ENCODE measurements at places on chromosomes 1 and 21. TPM values are rescaled to one million over a fixed set of nuclear protein-coding genes. Genes with fewer than 3 reads are reported as not detected.

The CHRM3 gene
- 0.56 TPM for total RNA-seq

The C1orf226 gene
- total RNA-seq = 0.14 TPM

GRCh38 chr1:44293761-44294315 lies 61.2 kb downstream of the ERI3 start:
- no peak for DNase-seq

The KRTAP12-2 gene
- not detected for total RNA-seq

DNA sequence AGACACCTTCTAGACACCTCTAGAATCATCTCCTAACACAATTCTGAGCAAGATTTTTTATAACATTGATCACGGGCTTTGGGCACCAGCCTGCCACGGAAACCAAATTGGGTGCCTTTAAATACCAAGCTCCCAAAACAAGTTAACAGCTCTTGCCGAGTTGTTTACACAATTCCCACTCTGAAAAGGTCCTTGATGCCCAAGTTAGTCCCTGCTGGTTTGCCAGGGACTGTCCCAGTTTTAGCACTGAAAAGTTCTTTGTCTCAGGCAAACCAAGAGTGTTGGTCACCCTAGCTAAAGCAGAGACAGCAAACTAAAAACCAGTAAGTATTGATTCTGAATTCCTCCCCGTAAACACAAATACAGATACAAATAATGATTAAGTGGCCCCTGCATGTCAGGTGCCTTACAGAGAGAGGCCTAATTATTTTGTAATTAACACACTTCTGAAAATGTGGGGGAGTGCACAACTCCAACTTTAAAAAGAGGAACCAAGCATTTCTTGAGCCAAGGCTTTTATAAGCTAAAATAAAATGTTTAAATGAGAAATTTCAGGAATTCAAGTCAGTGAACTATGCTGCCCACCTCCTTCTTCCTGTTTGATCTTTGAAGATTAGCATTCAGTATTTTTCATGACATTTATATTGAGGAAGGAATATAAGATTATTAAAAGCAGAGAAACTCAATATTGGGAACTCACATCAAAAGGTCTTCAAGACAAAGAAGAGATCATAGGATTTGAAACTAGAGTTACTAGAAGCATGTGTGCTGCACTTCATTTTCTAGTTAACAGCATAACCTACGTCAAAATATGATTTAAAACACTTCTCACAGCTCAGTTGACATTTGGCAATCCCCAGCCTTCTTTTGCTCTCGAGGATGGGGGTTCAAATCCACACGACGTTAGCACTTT lies 9.0 kb upstream of the UBE2U start:
- no peak for DNase-seq

The OR2M3 gene
- total RNA-seq = not detected

The GREM2 gene
- total RNA-seq = 0.16 TPM

- DNase-seq = no peak
These were observed 15.4 kb downstream of the SLC2A7 start for GRCh38 chr1:9010781-9011323.

DNA sequence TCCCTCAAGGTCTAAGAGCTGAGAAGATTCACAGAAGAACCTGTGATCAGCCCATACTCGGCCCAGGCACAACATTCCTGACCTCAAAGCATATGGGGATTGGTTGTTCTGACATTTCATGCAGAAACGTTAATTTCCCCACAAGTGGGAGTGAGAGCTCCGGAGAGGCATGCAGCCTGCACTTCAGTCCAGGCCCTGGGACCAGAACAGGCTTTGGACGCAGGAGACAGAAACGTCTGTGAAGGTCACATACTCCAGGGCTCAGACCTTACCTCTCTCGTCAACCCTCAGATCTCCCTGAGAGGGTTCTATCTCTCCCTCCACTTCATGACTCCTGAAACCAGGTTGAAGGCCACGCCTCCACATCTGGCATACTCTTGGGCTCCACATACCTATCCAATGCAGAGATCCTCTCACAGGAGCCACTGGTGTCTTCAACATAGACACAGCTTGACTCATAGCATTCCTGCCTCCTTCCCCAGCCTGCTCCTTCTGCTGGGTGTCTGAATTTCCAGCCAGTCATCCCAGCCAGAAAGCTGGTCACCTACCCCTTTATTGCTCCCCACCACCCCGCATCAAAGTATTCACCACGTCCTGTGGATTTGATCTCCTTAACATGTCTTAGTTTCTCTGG lies 149.2 kb downstream of the OMA1 start:
- DNase-seq = no peak

The LCE1B gene
- total RNA-seq = not detected

- DNase-seq = peak; percentile 80
These were observed 8.6 kb upstream of the PLA2G2C start for GRCh38 chr1:20194757-20195461.

DNA sequence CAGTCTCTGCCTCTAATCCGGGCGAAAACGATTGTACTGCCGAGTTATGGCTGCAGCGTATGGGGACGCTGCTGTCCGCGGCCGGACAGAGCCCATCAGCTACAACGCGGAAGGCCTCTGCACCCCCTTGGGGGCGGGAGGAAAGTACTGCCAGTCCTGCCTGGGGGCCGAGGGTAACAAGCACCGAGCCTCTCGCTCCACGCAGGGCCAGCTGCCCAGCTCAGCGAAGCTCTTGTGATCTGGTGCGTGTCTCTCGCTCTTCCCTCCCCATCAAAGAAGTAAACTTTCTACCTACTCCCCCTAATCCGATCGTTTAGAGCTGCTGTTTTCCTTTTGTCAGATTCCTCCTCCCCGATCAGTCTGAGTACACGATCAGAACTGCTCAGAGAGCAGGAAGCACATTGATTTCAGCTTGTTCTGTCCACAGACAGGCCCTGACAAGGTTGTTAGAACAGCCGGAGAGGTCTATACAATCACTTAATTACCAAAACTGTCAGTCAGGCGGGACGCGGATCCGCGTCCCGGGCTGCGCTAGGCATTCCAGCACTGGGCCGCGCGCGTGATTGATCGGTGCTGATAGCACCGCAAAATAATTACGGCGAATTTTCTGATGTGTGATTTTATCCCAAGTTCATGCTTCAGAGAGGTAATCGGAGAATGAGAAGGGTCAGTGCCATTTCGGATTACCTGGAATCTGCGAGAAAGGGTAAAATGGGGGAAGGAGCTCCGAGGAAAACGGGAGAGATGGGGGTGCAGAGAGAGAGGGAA lies 8.7 kb upstream of the BARHL2 start:
- DNase-seq = no peak

The CD48 gene
- 231 TPM for total RNA-seq

GRCh38 chr1:59596956-59597355 lies 217.8 kb upstream of the HOOK1 start:
- no peak for DNase-seq

DNA sequence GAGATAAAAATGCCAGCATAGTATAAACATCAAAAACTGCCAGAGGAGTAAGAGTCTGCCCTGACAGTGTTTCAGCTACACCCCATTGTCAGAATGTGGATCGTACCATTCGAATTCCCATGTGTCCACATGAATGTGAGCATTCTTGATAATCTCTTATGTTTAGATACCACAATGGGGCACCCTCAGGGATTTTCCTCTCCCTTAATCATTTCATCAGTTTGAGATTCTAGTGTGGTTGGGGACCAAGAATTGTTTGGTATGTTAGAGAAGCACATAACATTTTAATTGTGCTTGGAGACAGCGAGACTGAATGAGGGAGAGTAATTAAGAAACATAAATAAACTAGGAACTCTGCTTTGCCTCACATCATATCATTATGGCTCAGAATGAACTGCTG lies 120.2 kb downstream of the ZC3H11B start:
- no peak for DNase-seq

The TCHHL1 gene
- not detected for total RNA-seq

DNA sequence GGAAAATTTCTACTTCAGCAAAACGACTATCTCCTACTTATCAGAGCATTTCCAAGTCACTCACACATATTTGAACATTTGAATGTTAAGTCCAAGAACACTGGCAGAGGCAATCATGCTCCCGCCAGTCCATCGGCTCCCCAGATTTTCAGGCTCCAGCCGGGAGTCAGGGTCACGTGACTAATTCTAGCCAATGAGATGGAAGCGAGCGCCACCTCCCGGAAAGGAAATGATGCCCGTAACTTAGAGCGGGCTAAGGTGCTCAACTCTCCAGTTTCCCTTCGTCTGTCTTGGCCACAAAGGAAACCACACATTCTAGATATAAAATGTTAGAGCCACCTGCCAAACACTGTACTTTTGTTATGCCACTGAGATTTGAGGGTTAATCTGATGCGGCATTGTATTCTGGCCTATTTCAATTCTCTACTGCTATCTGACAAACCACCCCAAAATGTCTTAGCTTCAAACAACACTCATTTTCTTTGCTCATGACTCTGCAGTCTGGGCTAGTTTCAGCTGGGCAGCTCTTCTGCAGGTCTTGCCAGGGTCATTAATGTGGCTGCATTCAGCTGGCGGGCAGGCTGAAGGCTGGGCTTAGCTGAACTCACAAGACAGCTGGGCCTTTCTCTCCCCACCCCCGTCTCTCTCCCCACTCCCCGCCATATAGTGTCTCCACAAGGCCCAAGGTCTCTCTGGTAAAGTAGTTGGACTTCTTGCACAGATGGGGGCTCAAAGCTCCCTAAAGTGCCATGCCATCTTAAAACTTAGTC lies 16.5 kb upstream of the LHX4 start:
- peak; percentile 72 for DNase-seq

DNA sequence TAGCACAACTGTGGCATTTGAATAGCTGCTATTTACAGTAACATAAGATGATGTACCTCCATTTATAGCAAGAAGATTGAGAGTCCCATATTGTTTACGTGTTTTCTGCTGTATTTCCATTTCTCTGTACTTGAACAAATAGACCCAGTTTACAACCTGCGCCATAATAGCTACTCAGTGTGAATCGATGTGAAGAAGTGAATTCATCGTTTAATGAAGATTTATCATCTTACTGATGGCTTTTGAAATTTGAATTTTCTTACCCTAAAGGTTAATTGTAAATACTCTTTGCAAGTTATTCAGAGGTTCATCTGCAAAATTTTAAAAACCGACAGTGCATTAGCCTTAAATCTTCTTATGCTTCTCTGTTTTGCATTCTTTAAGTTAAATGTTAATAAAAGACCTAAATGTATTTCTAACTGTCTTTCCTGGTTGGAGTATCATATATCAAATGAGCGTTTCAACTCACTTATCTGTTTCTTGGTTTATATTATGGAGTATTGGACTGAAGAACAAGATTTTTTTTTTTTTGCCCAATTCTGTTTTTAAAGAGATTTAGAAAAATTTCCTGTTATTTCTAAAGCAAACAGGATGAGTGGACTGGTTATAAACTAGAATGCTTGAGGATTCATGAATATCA lies 2.2 kb downstream of the MACO1 start:
- DNase-seq = no peak

The EDARADD gene
- total RNA-seq = 1.6 TPM

The NIBAN1 gene
- 3.4 TPM for total RNA-seq

The LDLRAD2 gene
- total RNA-seq = not detected

GRCh38 chr1:71853360-71853759 lies 429.0 kb downstream of the NEGR1 start:
- DNase-seq = no peak

DNA sequence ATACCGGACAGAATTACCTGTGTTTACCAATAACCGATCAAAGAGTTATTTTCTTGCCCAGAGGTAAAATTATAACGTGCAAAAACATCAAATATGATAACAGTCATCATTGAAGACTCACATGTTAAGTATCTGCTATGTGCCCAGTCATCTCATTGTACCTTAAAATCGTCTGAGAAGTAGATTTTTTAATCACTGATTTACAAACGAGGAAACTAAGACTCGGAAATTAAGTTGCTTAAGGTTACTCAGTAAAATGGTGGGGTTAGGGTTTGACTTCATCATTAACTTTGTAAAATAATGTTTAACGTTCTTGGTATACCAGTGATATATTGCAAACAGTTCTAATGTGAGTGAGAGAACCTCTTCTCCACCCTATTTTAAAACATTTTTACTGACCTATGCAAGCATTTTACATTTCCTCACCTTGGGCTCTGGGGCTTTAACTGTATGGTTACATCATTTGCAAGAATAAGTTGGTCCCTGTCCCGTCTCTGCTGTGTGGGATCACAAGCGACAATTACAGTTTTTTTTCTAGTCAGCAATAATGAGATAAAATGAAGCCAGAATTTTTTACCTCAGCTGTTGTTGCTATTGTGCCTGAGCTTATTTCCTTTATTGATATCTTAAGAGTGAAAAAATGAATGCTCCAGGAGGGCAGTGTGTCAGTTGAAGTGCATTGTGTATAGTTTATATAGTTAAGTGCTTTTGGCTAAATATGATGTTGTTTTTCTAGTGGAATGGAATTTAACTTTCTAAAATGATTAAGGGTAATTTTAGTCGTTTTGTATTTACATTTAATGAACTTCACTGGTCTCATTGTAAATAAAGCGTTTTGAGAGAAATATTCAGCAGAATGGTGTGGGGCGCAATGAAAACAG lies 2.7 kb downstream of the RPRD2 start:
- DNase-seq = no peak

- no peak for DNase-seq
These were observed 438.9 kb upstream of the ZP4 start for GRCh38 chr1:238329671-238330070.

GRCh38 chr1:177341773-177342172 lies 171.0 kb downstream of the BRINP2 start:
- no peak for DNase-seq

The LRRC53 gene
- total RNA-seq = not detected

The GPR37L1 gene
- not detected for total RNA-seq

The NES gene
- total RNA-seq = not detected

The AGT gene
- total RNA-seq = not detected

- DNase-seq = no peak
These were observed 47.4 kb downstream of the ZNF281 start for GRCh38 chr1:200362421-200362820.

Data from activated naive CD4-positive, alpha-beta T cell treated with anti-CD3 and anti-CD28 coated beads, Interleukin-2, amount 50 U/mL, for 72 hours (primary cell).